ENCODE measurements at places on chromosomes 2 and 18.
A peak's percentile ranks its signal among the peaks of the same experiment; 100 is the strongest.

DNA sequence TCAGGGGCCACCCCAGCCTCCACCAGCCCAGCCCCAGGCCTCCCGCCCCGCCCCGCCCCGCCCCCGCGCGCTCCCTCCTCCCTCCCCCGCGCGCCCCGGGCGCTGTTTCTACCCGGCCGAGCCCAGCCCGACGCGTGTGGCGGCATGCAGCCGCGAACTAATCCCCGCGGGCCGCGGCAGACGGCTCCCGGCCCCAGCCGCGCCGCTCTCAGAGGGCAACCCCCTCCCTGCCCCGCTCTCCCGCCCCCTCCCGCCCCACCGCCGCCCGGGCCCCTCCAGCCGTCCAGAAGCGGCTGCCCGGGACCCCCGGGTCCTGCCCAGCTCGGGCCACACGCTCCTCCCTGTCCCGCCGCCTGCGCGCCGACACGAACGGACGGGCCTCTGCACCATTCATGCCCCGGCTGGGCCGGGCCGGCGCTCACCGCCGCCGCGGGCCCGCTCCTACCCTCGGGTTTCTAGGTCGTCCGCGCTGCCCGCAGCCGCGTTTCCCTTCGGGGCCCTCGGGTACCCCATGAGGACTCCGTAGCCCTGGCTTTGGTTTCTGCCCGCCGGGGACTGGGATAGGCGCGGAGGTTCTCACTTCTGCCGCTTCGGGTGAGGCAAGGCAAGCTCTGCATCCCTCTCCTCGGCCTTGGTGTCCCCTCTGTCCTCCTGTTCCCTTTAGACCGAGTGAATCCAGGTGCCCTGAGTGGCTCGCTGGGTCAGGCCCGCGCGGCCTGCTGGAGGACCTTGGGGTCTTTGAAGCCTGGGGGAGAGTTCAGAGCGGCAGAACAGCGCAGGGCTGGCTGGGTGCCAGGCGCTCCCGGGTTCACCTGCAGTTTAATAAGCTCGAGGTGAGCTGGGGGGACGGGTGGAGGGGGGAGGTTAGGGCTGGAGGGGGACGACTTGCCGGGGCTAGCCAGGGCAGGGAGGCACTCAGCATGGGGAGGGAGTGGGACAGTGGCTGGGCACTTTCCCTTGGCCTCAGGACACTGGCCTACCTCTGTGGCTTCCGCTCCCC lies 3.1 kb downstream of the WNT10A start:
- DNase-seq, result peak; percentile 42

GRCh38 chr2:178256382-178257042 lies 62.2 kb downstream of the OSBPL6 start:
- no peak for DNase-seq

DNA sequence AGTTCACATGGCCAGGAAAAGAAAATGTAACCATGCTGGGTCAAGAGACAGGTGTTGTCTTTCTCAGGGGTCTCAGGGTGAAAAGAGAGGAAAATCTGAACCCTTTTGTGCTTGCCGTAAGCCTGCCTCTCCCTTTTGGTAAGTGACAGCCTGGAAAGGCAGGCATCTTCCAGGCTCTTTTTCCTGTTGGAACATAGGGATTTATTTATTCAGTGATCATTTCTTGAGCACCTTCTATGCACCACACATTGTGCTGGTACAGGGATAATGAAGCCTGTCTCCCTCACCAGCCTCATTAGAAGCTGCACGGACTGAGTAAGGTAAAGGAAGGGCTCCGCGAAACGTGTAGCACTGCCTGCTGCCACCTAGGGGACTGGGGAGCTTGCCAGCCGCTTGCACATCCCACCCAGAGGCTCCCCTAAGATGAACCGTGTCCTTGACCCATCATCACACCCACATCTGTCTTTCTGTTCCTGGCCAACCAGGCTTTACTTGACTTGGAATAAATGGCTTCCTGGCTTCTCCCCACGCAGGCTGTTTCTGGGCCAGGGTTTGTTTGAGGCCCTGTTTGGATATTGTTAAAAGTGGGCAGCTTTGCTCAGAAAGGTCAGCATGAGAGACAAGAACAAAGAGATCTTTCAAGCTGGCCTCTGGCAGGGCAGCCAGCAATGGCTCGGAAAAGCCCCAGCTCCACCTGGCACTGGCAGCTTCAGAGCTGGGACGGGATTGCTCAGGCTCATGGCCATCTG lies 73.3 kb upstream of the MCFD2 start:
- no peak for DNase-seq

GRCh38 chr2:238649936-238650518 lies 197.9 kb upstream of the TWIST2 start:
- no peak for DNase-seq

DNA sequence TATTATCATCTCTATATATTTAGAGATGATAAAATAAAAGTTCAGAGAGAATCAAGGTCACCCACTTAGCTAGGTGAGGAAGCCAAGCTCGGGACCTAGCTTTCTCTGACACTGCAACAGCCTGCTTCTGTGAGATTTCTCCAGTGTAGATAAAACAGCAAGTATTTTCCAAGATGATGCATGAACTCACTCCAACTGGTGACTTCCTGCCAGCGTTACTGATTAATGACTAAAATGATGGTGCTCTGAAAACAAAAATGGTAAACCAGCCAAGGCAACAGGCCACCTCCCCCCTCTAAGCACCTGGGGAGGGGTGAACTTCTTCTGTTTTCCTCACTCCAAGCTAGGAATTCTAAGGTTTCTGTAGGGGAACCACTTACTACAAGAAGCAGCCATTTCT lies 510.2 kb upstream of the ID2 start:
- DNase-seq, result no peak

DNA sequence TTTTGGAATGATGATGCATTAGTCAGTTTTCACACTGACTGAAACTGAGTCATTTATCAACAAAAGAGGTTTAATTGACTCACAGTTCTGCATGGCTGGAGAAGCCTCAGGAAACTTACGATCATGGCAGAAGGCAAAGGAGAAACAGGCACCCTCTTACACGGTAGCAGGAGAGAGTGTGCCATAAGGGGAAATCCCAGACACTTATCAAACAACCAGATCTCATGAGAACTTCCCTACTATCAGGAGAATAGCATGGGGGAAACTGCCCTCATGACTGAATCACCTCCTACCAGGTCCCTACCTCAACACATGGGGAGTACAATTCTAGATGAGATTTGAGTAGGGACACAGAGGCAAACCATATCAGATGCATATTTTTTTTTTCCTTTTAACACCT lies 504.5 kb upstream of the VRK2 start:
- no peak for DNase-seq

GRCh38 chr18:36590621-36591580 lies 237.9 kb downstream of the TPGS2 start:
- DNase-seq, result no peak

GRCh38 chr2:154537843-154538450 lies 160.5 kb upstream of the KCNJ3 start:
- no peak for DNase-seq

DNA sequence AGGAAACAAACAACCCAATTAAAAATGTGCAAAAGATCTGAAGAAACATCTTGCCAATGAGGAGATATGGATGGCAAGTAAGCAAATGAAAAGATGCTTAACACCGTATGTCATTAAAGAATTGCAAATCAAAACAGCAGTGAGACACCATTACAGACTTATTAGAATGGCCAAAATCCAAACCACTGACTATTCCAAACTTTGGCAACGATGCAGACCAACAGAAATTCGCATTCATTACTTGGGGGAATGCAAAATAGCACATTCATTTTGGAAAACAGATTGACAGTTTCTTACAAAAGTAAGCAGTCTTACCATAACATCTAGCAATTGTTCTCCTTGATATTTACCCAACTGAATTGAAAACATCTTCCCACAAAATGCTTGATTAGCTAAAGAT lies 1118.7 kb downstream of the SUCLG1 start:
- DNase-seq, result no peak

DNA sequence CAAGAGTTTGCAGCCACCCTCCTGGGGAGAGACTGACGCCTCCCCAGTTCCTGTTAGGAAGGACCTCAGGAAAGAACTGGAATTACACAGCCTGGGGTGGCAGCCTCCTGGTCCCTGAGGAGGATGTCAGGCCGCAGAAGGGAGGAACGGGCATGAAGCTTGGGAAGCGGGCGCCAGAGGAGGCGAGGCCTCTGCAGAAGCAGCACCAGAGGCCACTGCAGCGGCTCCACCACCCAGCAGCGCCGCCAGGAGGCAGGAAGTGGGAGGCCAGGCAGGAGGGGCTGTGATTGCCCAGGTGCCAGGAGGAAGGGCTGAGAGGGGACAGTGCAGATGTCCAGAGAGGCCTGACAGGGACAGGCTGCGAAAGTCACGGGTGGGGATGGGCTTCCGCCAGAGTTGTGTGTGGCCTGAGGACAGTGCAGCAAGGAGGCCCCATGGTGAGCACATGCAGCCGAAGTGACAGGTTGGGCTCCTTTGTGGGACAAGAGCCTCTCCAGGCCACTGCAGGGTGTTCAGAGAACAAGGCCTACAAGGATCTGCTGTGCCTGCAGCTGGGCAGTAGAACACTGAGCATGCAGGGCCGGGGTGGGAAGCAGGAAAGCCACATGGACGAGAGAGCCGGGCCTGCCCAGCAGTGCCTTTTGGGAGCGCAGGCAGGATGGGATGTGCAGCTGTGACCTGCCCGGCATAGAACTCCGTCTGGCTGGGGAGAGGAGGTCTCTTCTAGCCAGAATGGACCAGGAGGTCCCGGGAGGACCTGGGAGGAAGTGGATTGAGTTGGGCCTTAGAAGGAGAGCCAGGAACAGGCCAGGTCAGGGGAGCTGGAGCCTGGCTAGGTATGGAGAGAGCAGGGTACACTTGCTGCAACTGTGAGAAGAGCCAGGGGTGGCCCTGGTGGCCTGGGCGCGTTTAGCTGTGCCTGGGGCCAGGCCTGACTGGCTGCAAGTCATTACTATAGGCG lies 39.1 kb upstream of the ALPP start:
- no peak for DNase-seq

- DNase-seq, result no peak
These were observed 98.6 kb downstream of the HDAC4 start for GRCh38 chr2:239302083-239302807.

- no peak for DNase-seq
These were observed 113.7 kb downstream of the SPOPL start for GRCh38 chr2:138615257-138615656.

- DNase-seq, result no peak
These were observed 27.2 kb upstream of the BBS5 start for GRCh38 chr2:169452080-169452479.

- DNase-seq, result no peak
These were observed 94.1 kb downstream of the RTN4 start for GRCh38 chr2:54956111-54956627.

DNA sequence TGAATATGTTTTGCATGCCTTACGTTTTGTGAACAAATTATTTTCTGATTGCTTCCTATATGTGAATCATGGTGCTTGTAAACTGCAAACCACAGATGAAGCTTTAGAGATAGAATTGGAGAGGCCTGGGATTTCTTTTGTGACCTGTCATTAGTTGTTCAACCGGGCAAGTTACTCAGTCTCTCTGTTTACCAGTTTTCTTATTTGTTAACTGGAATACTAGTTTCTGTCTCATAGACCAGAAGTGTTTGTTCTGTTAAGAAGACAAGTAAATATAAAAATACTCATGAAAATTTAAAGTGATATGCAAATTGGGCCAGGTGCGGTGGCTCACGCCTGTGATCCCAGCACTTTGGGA lies 27.3 kb downstream of the DGKD start:
- DNase-seq, result no peak

DNA sequence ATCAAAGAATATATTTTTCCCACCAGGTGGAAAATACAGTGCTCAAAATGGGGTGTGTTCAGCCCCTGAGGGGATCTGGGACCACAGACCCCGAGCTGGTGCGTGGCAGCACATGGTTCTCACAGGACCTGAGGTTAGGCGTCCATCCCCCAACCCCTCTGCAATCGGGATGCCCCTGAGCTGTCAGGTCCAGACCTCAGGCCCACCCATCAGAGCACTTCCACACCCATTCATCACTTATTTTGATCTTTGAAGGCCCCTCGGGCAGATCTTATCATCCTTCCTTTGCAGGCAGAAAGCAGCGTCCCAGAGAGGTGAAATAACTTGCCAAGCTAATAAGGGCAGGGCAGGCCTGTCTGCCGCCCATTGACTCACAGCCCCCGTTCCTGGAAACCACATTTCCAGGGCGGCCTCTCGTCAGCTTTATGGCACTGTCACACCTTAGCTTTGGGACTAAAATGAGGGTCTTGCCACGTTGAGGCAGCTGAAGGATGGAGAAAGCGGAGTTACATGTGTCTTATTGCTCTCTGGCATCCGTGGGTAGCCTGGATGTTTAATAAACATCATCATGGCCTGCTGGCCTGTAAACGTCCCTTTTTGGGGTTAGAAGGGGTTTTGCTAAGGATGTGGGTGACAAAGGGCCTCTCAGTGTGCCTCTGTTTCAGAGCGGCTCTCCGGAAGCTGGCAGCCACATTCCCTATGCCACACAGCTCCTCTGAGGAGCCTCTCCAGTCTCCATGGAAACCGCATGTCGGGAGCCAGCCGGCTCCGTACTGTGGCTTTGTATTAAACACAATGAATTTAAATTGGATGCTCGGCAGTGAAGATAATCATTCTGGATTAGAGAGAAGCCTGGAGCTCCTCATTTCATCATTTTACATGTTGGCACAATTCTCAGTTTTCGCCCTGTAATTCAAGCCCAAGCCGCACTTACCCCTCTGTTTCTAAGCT lies 58.3 kb upstream of the MAPRE3 start:
- no peak for DNase-seq

- DNase-seq, result no peak
These were observed 26.8 kb upstream of the CUL3 start for GRCh38 chr2:224611938-224612337.

GRCh38 chr2:138221358-138221757 lies 257.1 kb downstream of the HNMT start:
- DNase-seq, result no peak

DNA sequence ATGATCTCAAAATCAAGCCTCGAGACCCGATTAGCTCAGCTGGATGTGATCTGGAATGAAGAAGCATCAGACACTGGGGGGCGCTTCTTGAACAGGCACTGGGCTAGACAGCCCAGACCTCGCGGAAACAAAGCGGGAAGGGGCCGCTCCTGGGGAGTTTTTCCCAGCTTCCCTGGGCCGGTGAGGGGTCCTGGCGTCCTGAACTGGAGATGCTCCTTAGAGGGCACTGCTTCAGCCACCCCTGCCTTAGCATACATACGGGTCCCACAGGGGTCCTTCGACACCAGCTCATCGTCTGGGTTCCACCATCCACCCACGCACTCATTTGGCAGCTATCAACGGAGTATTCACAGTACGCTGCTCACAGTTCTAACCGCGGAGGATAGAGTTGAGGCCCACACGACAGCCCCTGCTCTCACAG lies 146.7 kb downstream of the TSN start:
- no peak for DNase-seq

- no peak for DNase-seq
These were observed 207.9 kb downstream of the GLI2 start for GRCh38 chr2:120943403-120944034.

GRCh38 chr2:231666171-231667095 lies 41.9 kb upstream of the PTMA start:
- no peak for DNase-seq

GRCh38 chr2:70140791-70141211 lies 50.0 kb downstream of the C2orf42 start:
- DNase-seq, result no peak

DNA sequence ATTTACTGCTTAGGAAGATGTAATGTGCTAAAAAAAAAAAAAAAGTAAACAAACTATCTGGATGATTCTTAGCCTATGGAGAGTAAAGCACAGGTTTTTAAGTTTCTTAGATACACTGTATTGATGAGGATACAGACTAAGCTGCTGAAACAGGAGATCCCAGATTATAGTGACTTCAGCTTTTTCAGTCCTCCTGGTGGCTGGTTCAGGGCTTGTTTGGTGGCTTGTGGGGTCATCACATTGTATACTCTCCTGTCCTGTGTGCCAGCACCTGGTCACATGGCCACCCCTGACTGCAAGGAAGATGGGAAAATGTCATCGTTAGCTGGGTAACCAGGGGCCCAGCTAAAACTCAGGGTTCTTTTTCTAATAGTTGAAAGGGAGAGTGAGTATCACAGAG lies 31.4 kb downstream of the RAB31 start:
- DNase-seq, result no peak

Data from stimulated activated naive CD4-positive, alpha-beta T cell treated with Interleukin-2 at 50 U/mL for 16 hours (primary cell).